ENCODE measurements at places on chromosomes 3 and 15.

- H3K4me3 ChIP-seq = no peak overlapping the region
- no peaks in the 10 kb centered on the region for H3K27me3 ChIP-seq
- H3K4me1 ChIP-seq = no peaks in the 10 kb centered on the region
- no peak overlapping the region for H3K27ac ChIP-seq
- no peaks in the 10 kb centered on the region for H3K36me3 ChIP-seq
Measured at GRCh38 chr3:152229692-152230091, 39.0 kb upstream of the MBNL1 start.

GRCh38 chr3:119604878-119605277 is 7.2 kb downstream of the PLA1A start:
- no peak overlapping the region for H3K27ac ChIP-seq
- no peaks in the 10 kb centered on the region for H3K4me1 ChIP-seq
- no peak for DNase-seq
- no peaks in the 10 kb centered on the region for H3K27me3 ChIP-seq
- H3K4me3 ChIP-seq = no peak overlapping the region

DNA sequence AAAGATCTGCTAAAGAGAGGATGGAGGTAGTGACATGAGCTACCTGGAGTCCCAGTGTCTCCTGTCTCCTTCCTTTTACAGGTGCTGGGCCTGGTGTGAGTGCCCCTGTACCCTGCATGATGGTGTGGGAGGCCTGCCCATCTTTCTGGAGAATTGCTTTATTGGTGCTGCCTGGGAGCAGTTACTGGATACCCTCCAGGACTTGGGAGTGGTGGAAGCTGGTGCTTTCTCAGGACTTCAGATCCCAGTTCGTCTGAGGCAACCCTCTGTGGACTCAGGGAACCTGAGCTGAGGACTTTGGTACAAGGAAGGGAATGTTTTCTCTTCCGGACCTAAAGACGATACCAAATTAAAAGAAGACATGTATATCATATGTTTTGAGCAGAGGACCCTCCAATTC is 18.3 kb upstream of the NUDT16 start:
- H3K36me3 ChIP-seq = no peaks in the 10 kb centered on the region
- H3K27me3 ChIP-seq = no peaks in the 10 kb centered on the region
- no peak overlapping the region for H3K27ac ChIP-seq
- H3K4me3 ChIP-seq = no peak overlapping the region
- no peak for DNase-seq

DNA sequence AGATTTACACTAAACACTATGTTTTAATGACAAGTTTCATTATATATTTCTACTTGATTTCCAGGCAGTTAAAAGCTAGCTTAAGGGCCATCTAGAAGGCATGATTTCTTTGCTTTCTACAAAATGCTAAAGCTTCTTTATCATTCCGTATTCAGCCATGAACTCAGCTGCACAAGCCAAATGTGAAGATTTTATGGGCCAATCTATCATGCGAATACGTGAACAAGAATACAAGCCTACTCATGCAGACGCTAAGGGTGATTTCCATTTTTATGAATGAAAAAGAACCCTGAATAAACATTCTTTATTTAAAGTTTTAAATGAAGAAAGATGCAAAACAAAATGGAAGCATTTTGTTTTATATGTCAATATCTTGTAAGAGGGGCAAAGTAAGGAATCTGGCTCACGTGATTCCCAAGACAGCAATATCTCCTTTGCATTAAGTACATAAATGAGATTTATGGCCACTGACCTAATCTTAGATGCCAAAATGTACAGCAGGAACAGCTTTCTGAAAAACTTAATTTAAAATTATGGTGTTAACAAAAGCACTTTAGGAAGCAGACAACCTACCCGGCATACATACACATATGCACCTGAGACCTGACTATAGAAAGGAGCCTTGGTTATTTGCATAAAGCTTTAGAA is 215.8 kb downstream of the DPH6 start:
- H3K4me1 ChIP-seq = no peaks in the 10 kb centered on the region
- H3K27me3 ChIP-seq = no peaks in the 10 kb centered on the region
- no peak overlapping the region for H3K4me3 ChIP-seq
- no peaks in the 10 kb centered on the region for H3K36me3 ChIP-seq
- DNase-seq = no peak

DNA sequence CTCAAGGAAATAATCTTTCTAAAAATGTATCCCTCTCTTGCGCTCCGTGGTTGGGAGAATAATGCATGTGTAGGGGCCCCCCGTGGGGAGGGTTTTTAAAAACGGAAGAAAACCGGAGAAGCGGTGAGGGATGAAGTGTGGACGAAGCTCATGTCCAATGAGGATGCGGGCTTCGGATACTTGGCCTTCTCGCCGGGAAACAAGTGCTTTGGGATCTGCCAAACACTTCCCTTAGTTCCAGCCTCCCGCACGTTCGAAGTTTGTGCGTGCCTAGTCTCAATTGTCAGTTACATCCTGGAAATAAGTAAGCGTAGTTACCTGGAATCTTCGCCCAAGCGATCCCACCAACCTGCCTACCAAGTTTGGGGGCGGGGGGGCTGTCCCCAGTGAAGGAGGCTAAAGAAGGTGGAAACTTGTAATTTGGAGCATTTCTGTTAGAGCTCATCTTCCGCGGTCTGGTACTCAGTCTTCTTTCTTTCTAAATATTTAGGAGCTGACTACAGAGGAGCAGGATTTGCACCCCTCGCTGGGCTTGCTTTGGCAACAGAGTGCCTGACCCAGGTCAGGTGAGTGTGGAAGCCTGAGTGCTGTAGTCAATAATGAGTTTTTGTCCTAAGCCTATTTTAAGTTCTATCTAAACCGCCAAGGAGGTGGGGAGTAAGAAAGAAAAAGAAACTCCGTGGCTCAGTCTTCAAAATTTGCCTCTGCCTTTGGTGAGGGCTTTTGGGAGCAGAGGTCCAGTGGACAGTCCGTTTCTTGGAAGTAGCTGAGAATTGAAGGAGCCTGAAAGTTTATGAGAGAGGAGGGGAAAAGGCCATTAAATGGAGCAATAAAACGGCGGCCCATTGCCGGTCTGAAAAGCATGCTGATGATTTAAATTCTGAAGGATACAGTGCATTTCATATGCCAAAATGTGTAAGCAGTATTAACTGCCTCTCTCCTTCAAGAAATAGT is 1.1 kb downstream of the ITPR1 start:
- peak overlapping the region; percentile 82 for H3K4me3 ChIP-seq
- H3K4me1 ChIP-seq = peaks cover 55% of the 10 kb centered on the region
- peak overlapping the region; percentile 92 for H3K27ac ChIP-seq
- no peaks in the 10 kb centered on the region for H3K36me3 ChIP-seq
- no peak for DNase-seq

DNA sequence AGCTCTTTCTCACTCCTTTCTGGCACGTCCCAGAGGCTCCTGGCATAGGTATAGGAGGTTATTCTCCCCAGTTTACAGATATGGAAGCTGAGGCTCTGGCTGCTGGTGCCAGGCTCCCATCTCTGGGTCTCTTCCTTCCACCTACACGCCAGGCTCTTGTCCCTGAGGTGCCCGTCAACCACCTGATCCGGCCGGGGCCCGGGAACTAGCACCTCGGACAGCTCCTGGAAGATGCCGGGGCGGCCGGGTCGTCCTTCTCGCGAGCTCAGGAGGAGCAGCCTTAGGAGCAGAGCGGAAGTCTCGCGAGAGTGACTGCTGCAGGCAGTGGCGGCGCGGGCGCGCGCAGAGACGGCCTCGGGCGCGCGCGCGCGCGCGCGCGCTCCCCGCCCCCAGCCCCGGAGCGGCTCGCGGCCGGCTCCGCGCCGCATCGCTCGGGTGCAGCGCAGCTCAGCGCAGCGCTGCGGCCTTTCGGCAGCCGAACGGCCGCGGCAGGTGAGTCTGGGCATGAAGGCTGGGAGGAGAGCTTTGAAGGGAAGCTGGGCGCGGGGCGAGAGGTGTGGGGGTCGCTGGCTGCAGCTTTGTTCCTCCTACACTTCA is at the start of gene SCAMP5:
SCAMP5 (plus strand) TSS at position 382 of the 597 bp plus-strand sequence. CDS start 16,277 bp downstream, outside the sequence.
- H3K4me3 ChIP-seq = peak within 1 kb of the TSS; percentile 64
- H3K36me3 ChIP-seq = no peaks in the 10 kb centered on the region
- H3K27me3 ChIP-seq = no peaks in the 10 kb centered on the region
- peaks cover 14% of the 10 kb centered on the region for H3K4me1 ChIP-seq
- peak; percentile 52 for DNase-seq

Measured in esophagus squamous epithelium (tissue), 5 donors.